ENCODE measurements at places on chromosomes 6 and 20.

GRCh38 chr20:32674362-32674789 lies 635 bp upstream of the C20orf203 start:
- no peak for DNase-seq

DNA sequence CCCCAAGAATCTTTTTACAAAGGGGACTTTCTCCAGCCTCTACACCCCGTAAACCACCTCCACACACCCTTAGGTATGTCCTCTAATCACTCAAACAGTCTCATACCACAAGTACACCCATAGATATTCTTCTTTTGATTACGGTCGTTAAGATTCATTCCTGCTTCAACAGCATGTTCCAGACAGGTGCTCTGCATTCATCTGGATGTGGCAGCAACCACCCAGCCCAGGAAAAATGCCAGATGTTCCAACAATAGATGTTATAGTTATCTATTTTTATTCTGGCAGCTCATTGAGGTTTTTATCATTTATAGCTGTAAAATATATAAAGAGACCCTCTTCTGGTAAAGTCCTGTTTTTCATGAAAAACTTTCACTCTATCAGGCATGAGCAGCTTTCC lies 60.7 kb downstream of the SIM1 start:
- DNase-seq: no peak

GRCh38 chr6:140370976-140371870 lies 996.8 kb upstream of the CITED2 start:
- DNase-seq: no peak

GRCh38 chr6:138545621-138545980 lies 46.3 kb upstream of the NHSL1 start:
- DNase-seq: peak; percentile 64

DNA sequence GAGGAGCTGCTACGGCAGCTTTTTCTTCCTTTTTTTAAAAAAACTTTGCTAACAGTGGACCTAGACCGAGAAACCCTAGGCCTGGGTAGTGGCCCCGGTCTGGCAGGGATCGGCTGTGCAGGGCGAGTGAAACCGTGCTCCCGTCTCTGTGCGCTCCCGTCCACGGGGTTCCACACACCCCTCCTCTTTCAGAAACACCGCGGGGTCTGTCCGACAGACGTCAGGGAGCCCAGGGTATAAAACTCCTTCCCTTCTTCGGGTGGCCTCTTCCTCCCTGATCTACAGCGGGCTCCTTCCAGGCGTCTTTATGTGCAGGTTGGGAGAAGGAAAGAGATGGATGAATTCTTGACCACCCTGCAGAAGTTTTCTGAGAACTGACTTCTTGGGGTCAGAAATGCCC lies 27.1 kb upstream of the SMOC2 start:
- no peak for DNase-seq

- DNase-seq: no peak
Observed at GRCh38 chr6:27966044-27966443, 9.0 kb downstream of the OR2B6 start.
